Hematopoietic multipotent progenitor cell treated with erythropoietin and hydrocortisone succinate and interleukin-3 and kit ligand, for 4 days (in vitro differentiated cells): ENCODE measurements at places on chromosomes 5 and 9.
A peak's percentile ranks its signal among the peaks of the same experiment; 100 is the strongest.

DNA sequence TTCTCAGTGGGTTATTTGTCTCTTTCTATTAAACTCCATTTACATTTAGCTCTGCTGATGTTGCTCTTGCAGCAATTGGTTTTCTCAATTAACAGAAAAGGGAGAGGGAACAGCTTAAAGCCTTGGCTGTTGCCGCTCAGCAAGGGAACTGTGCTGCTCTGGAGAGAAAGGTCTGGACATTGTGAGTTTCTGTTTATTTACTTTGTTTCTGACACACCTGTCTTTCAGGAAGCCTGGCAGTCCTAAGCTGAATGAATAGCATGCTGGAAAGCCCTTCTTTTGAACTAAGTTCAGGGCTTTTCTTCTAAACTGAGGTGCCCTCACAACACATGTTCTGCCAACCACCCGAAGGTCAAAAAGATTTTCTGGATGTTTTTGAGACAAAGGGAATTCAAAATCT, 491.9 kb downstream of the PDE4D start:
- DNase-seq, result no peak

GRCh38 chr9:86281593-86282076, 703 bp downstream of the ISCA1 start:
- DNase-seq, result no peak

DNA sequence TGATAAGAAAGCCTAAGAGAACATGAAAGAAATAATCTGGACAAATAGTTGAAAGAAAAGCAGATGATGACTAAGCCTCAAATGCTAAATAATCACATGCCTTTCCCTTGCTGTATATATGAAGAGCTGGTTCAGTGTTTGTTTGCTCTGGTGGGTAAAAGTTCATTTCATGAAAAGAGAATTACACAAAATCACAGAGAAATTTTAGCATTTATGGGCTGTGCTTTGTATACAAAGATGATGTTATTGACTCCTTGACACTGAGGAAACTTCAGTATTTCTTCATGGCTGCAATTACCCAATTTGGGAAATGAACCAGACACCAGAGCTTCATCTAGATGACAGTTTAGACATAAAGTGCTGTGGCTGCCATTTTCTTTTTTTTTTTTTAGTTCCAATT, 527.2 kb downstream of the NR2F1-AS1 start:
- DNase-seq, result no peak

DNA sequence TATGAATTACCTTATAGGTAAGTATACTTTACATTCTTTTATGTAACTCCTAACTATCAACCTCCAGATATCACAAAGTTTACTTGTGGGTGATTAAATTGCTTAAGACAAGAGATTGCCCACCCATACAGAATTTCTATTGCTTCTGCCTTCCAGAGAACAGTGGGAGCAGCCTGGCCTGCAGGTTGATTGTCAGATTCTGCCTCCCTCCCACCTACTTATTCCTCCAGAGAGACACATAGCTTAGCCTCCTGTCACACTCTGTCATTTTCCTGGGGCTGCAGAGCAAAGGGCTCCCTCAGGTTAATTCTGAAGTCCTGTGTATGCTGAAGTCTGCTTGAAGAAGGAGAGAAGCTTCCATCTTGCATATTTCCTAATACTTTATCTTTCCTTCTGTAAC, 48.5 kb upstream of the DHFR start:
- no peak for DNase-seq

- DNase-seq, result peak; percentile 55
Observed at GRCh38 chr5:18305288-18305924, 671.1 kb downstream of the TAF11L14 start.
